ENCODE measurements at places on chromosomes 3 and 15.

DNA sequence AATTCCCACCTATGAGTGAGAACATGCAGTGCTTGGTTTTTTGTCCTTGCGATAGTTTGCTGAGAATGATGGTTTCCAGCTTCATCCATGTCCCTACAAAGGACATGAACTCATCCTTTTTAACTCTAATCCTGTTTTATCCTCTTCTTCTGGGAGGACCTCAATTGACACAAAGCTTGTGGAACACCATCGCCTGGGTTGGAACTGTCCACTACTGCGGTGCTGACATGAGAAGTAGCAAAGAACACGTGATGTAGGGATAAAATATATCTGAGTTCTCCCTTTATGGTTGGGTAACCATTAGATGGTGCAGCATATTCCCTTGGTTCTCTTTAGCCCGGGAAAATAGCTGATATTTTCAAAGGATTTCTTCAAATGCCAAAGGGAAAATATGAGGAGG is 105.3 kb upstream of the TOPAZ1 start:
- DNase-seq, result no peak

GRCh38 chr3:13141183-13141582 is 68.0 kb upstream of the IQSEC1 start:
- DNase-seq, result no peak

GRCh38 chr15:52329987-52330386 is 34.4 kb upstream of the MYO5C start:
- no peak for DNase-seq

DNA sequence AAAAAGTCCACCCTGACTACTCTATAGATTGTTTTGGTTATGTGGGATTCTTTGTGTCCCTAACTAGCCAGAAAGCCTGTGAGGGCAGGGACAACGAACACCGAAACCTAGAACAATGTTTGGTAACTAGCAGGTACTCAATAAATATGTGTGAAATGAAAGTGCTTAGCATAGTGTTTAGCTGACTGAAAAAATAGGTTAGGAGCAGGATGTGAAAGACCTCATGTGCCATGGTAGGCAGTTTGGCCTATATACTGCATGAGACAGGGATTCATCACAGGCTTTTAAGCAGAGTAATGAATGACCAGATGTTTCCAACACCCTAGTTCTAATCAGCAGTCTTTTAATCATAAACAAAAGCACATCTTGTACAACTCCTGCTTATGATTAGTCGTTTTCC is 64.2 kb downstream of the MYO5A start:
- DNase-seq, result no peak

- DNase-seq, result no peak
Observed at GRCh38 chr15:96771035-96771434, 440.5 kb downstream of the NR2F2 start.

DNA sequence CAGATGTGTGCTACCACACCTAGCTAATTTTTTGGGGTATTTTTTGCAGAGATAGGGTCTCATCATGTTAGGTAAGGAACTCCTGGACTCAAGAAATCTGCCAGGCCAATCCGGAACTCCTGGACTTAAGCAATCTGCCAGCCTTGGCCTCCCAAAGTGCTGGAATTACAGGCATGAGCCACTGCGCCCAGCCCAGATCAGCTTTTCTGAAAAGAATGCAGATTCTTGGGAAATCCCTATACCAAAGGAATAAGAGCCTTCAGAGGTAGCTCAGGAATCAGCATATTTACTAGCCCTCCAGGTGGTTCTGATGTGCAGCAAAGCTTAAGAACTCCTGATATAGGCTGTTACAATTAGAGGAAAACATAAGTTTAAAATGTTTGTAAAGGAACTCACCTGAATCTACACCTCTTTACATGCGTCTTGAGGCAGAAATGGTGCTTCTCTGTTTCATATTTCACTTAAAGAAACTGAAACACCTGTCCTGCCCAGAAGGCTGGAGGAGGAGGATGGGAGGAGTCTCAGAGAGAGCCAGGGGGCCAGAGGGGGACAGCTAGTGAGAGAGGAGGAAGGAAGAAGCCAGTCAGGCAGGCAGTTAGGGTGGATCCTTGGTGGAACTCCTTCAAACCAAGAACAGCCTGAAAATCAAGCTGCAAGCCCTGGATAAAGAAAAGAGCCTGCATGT is at the start of gene XCR1:
XCR1 (minus strand) TSS at position 463 of the 685 bp plus-strand sequence. CDS start 5,536 bp downstream, outside the sequence.
- no peak for DNase-seq

GRCh38 chr3:20218215-20218614 is 32.2 kb upstream of the SGO1 start:
- DNase-seq, result no peak

DNA sequence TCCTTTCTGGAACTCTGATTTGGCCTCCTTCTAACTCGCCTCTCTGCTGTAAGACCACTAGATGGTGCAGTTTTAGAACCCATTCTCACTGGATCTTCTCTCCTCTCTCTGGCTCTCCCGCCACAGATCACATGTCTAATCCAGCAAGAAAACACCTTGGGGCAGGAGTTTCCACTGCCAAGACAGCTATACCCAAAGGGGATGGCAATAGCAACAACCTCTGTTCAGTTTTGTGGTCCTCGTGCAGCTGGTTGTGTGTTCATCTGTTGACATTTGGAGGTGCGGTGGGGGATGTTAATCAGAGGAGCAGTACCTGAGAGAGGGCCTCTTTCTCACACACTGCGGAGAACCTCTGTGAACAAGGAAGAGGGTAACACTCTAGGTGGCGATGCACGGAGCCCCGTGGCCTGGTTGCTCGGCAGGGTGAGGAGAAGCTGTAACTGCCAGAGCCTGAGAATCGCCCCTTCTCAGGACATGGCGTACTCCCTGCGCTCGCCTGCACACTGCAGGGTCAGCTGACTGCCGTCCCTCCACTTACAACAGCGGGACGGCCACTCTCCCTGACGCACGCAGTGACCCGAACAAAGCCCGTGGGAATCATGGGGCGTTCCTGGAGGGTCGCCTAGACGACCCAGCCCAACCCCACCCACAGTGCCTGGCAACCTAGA is at the start of gene TEX55:
TEX55 (plus strand) TSS at position 666 of the 668 bp plus-strand sequence. CDS start 25 bp downstream, outside the sequence.
- no peak for DNase-seq

GRCh38 chr3:129552287-129553050 is 9.5 kb downstream of the H1-8 start:
- no peak for DNase-seq

DNA sequence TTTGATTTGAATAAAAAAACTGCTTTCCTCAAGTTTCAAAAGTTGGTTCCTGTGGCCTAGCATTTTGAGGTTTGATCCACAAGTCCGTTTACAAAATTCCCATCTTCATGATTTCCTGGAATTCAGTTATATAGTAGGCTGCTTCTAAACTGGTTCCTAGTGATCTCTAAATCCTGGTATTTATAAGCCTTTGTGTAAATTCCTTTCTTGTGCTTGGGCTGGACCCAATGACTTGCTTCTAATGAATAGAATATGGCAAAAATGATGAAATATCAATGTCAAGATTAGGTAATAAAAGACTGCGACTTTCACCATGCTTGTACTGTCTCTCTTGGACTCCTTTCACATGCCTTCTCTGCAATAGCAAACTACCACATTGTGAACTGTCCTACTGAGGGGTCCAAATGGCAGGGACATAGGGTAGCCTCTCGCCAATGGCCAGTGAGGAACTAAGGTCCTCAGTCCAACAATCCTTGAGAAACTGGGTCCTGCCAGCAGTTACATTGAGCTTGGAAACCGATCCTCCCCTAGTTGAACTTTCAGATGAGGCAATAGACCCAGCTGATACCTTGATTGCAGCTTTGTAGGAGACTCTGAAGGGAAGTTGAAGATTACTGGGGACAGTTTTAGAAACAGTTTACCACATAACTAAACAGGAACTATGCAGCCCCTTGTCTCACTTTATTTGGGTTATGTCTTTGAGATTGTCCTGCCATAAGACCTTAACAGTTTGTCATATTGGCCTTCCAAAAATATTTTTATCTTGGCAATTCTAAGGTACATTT is 303.9 kb upstream of the TBC1D5 start:
- DNase-seq, result no peak

GRCh38 chr15:31280046-31280830 is 46.4 kb upstream of the KLF13 start:
- DNase-seq, result no peak

GRCh38 chr3:74302969-74303368 is 311.5 kb downstream of the CNTN3 start:
- DNase-seq, result no peak

GRCh38 chr3:189139611-189139940 is 32.2 kb upstream of the TPRG1 start:
- DNase-seq, result no peak

DNA sequence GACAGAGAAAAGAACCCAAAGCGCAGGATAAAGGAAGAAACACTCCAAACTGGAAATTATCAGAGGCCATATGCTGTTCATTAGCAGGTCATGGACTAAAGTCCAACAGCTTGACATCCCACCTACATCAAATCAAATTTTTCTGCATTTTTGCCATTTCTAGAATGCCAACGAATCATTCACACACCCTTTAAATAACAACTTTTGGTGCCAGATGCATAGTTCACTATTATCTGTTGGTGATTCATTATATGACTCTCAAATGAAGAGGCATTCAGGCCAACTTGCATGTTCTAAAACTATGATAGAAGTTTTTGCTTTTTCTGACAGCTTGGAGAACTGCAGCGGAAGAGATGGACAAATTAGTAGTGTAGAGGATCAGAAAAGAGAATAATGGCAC is 529.8 kb upstream of the NAALADL2 start:
- no peak for DNase-seq

GRCh38 chr3:145754605-145755289 is 406.2 kb downstream of the PLOD2 start:
- DNase-seq, result no peak

GRCh38 chr3:127846576-127846975 is 24.3 kb upstream of the MGLL start:
- DNase-seq, result no peak

- DNase-seq, result no peak
Observed at GRCh38 chr15:44659056-44659455, 4.4 kb downstream of the SPG11 start.

- DNase-seq, result no peak
Observed at GRCh38 chr15:62482785-62483429, 317.8 kb upstream of the C2CD4B start.

- DNase-seq, result no peak
Observed at GRCh38 chr3:37736624-37737023, 125.1 kb upstream of the CTDSPL start.

DNA sequence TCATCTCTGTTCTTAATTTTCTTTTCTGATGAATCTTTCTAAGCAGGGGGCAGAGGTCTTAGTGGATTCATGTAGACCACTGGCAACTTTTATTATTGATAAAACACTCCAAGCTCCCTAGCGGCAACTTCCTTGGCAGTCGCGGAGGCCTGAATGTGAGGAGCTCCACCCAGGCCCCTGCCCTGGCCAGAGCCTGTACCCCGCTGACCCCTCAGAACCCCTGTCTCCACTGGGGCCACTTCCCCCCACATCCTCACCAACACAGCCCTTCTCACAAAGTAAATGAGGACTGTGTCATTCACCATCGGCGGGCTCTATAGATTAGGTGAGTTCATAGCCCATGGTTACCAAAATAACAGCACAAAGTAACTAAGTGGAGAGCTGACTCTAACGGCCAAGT is 111.6 kb downstream of the TPRA1 start:
- DNase-seq, result no peak

DNA sequence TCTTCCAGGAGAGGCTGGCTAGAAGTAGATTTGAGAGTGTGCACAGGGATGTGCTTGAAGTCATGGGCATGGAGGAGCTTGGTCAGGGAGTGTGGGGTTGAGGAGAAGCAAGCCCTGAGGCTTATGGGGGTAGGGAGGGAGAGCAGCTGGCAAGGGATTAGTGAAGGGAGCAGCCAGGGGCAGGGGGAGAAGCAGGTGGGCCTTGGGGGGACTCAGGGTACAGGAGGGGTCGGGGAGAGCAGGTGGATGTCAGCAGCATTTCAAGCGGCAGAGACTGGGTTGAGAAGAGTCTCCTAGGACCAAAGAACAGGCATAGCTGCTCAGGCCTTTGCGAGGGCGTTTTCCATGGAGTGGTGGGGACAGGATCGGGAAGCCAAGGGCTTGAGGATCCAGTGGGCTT is 3.4 kb upstream of the LMAN1L start:
- no peak for DNase-seq

DNA sequence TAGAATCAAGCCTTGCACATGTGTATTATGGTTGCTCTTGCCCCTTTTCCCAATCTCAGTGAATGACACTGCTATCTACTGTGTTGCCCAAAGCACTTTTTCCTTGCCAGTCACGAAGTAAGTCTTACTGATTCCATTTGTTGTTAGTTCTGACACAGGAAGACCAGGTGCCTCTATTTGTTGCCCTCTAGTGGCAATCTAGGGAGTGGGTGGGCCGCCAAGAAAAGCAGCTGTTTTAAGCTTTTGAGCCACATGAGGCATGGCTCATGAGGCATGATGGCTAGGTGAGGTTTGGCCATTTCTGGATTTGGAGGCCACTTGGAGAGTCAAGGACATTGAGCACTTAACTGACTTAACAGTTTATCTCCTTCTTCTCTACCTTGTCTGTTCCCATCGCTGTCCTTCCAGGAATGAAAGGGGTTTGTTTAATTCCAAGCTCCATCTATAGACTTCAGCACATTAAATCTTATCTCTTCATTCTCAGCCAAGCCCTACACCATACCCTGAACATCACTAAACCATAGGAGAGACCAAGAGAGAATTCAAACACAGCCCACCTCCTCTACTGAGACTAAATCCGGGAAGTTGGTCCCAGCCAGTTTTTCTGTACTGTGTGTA is 103.1 kb downstream of the HCN4 start:
- peak; percentile 10 for DNase-seq

DNA sequence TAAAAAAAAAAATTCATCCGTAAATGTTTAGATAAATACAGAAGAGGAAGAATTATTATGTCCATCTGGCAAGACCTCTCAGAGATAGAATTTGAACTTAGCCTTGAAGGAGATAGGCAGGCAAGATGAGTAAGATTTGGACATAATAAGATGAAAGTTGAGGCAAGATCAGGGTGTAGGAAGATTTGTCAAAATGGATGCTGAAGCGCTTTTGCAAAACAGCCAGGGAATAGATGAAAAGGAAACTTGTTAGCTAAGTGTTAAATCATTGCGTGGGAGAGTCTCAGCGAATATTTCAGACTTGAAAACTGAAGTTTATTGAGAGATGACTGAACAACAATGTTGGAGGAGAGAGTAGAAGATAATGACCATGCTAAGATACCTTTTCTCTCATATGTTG is 7.2 kb downstream of the BRK1 start:
- DNase-seq, result no peak

DNA sequence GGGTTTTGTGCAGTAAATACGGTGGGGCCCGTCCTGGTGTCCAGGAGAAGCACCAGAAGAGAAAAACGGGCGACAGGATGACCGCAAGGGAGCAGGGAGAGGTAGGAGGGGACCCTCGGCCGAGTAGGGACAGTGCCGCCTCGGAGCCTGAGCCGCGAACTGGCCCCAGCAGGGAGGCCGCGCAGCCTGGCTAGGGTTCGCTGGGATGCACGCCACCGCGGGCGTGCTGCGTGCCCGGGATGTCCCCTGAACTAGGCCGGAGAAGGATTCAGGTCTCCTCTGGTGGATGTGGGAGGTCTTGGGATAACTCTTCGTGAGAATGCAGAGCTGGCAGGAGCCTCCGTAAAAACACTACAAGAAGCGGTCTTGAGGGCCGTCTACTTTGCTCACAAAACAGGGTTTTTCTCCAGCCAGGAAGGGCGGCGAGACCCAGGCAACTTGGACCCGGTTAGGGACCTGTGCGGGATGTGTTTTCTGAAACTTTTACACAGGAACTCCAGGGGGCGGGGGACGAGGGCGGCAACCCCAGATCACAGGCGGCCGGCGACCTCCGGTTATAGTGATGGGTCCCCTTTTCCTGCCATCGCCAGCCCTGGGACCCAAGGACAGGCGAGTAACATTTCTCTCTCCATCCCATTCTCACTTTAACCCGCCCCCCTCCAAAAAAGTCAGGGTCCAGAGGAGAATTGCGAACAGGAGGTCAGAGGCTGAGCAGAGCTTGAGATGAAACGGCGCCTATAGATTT is 35.5 kb downstream of the NR2F2 start:
- DNase-seq, result no peak

All from stimulated activated CD8-positive, alpha-beta memory T cell treated with anti-CD3 and anti-CD28 coated beads, Interleukin-4, amount 100 ng/mL, for 4 hours (primary cell).